Activated naive CD8-positive, alpha-beta T cell treated with anti-CD3 and anti-CD28 coated beads, Interleukin-2, amount 10 ng/mL, durations not matched to agents 7 days and 5 days (primary cell): ENCODE measurements at places on chromosomes 16 and 17.

DNA sequence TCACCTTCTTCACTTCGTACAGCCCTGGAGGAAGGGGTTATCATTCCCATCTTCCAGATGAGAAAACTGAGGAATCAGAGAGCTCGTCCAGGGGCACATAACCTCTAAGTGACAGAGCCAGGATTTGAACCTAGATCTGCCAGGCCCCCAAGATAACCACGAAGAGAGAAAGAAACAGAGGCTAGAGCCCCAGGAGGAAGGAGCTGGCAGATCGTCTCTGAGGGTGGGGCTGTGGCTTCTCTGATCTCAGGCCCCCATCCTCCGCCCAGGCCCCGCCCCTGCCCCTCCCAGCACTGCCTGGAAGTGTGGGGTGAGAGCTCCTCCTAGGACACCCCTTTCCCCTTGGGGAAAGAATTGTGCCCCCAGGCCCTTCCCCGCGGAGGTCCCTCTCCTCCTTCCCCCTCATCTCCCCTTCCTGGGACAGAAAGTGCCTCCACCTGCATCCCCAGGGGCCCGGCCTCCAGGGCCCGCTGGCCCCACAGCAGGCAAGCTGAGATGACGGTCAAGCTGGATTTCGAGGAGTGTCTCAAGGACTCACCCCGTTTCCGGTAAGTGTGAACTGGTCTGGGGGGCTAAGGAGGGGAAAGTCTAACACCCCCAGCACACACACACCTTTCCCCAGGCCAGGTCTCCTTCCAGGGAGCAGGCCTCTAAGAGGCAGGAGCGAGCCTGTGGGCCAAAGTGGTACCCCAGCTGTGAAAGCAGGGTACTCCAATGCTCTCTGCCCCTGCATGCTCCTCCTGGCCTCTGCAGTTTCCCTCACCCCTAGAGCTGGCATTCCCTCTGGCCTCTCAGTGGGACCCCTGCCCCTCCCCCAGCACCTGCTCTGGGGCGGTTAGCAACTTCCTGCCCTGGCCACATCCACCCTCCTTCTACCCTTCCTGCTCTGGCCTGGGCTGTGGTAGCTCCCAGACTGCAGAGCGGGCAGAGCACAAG lies at the start of gene ACAP1:
TSS of gene ACAP1 (plus strand) at position 290 of the 936 bp plus-strand sequence. CDS start at position 496, 206 bp downstream.
- peak within 1 kb of the TSS; percentile 97 for H3K4me3 ChIP-seq
- H3K36me3 ChIP-seq: peaks cover 24% of the 10 kb centered on the region
- peaks cover 43% of the 10 kb centered on the region for H3K4me1 ChIP-seq

- peaks cover 5% of the 10 kb centered on the region for H3K4me1 ChIP-seq
- H3K27me3 ChIP-seq: peaks cover 11% of the 10 kb centered on the region
- H3K36me3 ChIP-seq: no peaks in the 10 kb centered on the region
- no peak overlapping the region for H3K4me3 ChIP-seq
- DNase-seq: no peak
- H3K27ac ChIP-seq: no peak overlapping the region
Observed at GRCh38 chr17:50331085-50331791, 14.7 kb upstream of the XYLT2 start.

DNA sequence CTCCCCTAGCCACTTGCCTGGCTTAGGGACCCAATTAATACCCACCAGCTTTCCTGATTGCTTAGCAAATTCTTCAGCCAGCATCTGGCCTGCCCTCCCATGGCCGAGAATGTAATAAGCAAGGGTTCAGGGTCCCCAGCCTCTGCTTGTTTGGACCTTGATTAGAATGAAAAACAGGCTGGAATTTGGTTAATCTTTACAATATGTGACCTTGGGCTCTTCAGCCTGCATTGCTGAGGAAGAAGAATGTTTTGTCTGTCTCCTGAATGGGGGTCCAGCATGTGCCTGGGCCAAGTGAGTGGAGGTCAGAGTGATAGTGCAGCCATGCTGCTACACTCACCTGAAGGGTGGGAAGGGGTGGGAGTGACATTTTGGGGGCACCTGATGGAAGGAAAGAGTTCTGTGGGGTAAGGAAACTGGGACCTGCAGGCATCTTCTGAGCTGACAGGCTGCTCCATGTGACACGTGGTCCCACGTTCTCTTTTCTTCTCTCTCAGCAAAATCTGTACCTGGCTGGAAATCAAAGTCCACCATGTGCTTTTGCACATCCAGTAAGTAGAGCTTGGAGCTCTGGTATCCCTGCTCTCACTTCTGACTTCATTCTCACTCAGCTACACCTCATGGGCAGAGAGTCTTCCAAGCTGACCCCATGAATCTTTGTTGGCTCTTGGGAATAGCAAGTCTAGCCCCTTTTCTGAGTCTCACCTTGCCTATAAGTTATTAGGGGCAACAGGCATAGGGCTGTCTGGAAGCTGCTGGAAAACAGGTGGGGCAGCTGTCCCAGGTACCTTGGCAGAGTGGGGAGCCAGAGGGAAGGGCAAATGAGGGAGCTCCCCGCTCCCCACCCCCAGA lies 5.3 kb downstream of the TMEM106A start:
- no peak overlapping the region for H3K4me3 ChIP-seq
- peaks cover 30% of the 10 kb centered on the region for H3K4me1 ChIP-seq
- no peaks in the 10 kb centered on the region for H3K27me3 ChIP-seq
- peak overlapping the region; percentile 82 for H3K27ac ChIP-seq
- no peak for DNase-seq

DNA sequence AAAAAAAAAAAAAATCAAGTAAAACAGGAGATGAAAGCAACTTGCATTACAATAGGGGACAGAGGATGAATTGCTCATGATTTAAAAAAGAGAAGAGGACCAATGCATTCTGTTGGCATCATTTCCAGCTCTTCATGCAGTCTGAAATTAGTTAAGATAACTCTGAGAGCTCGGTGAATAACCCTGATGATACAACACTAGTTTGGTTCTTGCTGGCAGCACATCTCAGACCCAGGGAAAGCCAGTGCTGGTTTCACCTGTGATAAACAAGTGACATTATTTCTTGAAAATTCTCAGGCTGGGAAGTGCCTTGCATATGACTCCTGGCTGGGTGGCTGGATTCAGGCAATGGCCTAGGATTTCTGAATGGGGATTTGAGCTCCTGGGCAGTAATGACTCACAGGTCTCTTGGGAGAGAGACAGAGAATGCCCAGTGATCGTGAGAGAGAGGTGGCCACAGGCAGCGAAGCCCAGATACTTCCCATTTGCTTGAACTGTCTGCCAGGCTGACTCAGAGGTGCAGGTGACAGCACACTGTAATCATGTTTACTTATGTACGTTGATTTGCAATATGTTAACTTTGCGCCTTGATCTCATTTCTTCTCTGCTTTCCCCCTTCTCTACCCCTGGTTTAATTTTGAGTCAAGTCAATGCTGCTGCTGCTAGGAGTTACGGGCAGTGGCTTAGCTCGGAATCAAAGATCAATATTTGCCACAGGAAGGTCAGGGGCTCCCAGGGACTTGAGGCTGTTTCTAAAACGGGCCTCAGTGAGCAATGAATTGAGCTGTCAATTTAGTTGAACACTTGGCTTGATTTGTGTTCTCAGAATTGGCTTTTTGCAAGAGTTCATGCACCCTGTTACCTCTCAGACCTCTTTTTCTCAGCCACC lies 27.1 kb downstream of the ARSG start:
- H3K27me3 ChIP-seq: no peaks in the 10 kb centered on the region
- no peak for DNase-seq
- no peak overlapping the region for H3K4me3 ChIP-seq
- H3K36me3 ChIP-seq: peaks cover 6% of the 10 kb centered on the region
- no peak overlapping the region for H3K27ac ChIP-seq
- peaks cover 23% of the 10 kb centered on the region for H3K4me1 ChIP-seq

DNA sequence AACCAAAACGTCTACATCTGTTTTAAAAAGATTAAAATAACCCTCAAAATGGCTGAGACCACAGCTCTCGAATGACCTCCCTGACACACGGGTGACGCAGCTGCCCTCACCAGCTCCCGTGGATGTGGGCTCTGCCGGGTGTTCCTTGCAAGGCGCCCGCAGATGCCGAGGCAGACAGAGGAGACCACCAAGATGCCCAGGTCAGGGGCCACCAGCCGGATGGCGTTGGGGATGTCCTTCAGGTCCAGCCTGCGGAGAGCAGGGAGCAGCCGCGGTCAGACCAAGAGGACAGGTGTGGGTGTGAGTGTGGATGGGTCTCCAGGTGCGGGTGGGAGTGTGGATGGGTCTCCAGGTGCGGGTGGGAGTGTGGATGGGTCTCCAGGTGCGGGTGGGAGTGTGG lies 35.1 kb downstream of the CTU2 start:
- H3K4me1 ChIP-seq: peaks cover 16% of the 10 kb centered on the region
- H3K36me3 ChIP-seq: peaks cover 1% of the 10 kb centered on the region
- no peak overlapping the region for H3K4me3 ChIP-seq
- DNase-seq: no peak
- H3K27ac ChIP-seq: no peak overlapping the region

DNA sequence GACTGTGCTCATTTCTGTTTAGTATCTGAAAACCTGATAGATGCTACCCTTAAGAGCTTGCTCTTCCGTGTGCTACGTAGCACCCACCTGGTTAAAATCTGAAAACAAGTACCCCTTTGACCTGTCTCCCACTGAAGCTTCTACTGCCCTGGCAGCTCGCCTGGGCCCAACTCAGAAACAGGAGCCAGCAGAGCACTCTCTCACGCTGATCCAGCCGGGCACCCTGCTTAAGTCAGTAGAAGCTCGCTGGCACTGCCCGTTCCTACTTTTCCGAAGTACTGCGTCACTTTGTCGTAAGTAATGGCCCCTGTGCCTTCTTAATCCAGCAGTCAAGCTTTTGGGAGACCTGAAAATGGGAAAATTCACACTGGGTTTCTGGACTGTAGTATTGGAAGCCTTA lies 18.9 kb downstream of the NTAN1 start:
- no peak for DNase-seq
- H3K4me1 ChIP-seq: peaks cover 2% of the 10 kb centered on the region
- no peak overlapping the region for H3K4me3 ChIP-seq
- H3K27me3 ChIP-seq: no peaks in the 10 kb centered on the region

GRCh38 chr17:7204336-7204735 lies 15.3 kb downstream of the DLG4 start:
- no peak for DNase-seq
- H3K27ac ChIP-seq: peak overlapping the region; percentile 92
- H3K27me3 ChIP-seq: no peaks in the 10 kb centered on the region
- H3K4me1 ChIP-seq: peaks cover 24% of the 10 kb centered on the region

DNA sequence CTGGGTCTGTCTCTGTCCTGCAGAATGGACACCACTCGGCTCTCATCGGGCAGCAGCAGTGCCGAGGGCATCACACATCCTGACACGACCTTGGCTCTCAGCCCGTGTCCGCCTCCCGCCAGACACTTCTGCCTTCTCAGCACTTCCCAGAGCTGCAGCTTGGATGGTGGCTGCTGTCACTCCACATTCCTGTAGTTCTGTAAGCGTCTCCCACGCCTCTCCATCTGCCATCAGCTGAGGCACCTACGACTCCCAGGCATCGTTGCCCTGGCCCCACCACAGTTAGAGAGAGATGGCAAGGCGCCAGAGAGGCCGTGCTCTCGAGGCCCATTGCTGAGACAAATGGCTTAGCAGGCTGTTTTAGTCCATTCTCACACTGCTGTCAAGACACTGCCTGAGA lies 195.9 kb upstream of the CHMP6 start:
- H3K4me1 ChIP-seq: peaks cover 22% of the 10 kb centered on the region
- peaks cover 35% of the 10 kb centered on the region for H3K36me3 ChIP-seq
- no peaks in the 10 kb centered on the region for H3K27me3 ChIP-seq
- H3K27ac ChIP-seq: no peak overlapping the region
- no peak for DNase-seq
- H3K4me3 ChIP-seq: no peak overlapping the region

- no peak overlapping the region for H3K27ac ChIP-seq
- H3K36me3 ChIP-seq: no peaks in the 10 kb centered on the region
- no peak overlapping the region for H3K4me3 ChIP-seq
- H3K27me3 ChIP-seq: peaks cover 2% of the 10 kb centered on the region
- DNase-seq: no peak
Observed at GRCh38 chr16:772959-773358, 12.4 kb downstream of the MSLN start.

DNA sequence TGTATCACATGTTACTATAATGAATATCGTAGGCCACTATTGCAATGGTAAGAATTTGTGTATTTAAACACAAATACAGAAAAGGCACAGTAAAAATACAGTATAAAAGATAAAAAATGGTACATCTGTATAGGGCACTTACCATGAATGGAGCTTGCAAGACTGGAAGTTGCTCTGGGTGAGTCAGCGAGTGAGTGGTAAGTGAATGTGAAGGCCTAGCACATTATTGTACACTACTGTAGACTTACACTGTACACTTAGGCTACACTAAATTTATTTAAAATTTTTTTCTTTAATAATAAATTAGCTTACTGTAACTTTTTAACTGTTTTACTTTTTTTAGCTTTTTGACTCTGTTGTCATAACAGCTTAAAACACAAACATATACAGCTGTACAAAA lies 42.5 kb downstream of the AKAP10 start:
- no peak overlapping the region for H3K4me3 ChIP-seq
- peaks cover 1% of the 10 kb centered on the region for H3K4me1 ChIP-seq

GRCh38 chr17:17981330-17981729 lies 8.7 kb downstream of the DRC3 start:
- H3K27ac ChIP-seq: no peak overlapping the region
- no peaks in the 10 kb centered on the region for H3K4me1 ChIP-seq
- DNase-seq: no peak
- H3K27me3 ChIP-seq: peaks cover 2% of the 10 kb centered on the region
- H3K4me3 ChIP-seq: no peak overlapping the region
- H3K36me3 ChIP-seq: no peaks in the 10 kb centered on the region

GRCh38 chr17:58531661-58532554 lies 17.5 kb upstream of the MTMR4 start:
- DNase-seq: peak; percentile 82
- H3K36me3 ChIP-seq: no peaks in the 10 kb centered on the region
- H3K27ac ChIP-seq: no peak overlapping the region
- peaks cover 11% of the 10 kb centered on the region for H3K4me1 ChIP-seq

GRCh38 chr16:88330971-88331890 lies 51.5 kb upstream of the ZNF469 start:
- peaks cover 1% of the 10 kb centered on the region for H3K4me1 ChIP-seq
- no peak overlapping the region for H3K4me3 ChIP-seq
- no peak for DNase-seq
- H3K36me3 ChIP-seq: no peaks in the 10 kb centered on the region
- peaks cover 2% of the 10 kb centered on the region for H3K27me3 ChIP-seq

- H3K27ac ChIP-seq: no peak overlapping the region
- DNase-seq: peak; percentile 66
- peaks cover 8% of the 10 kb centered on the region for H3K36me3 ChIP-seq
- peaks cover 2% of the 10 kb centered on the region for H3K4me1 ChIP-seq
Observed at GRCh38 chr17:794876-795275, 12.7 kb downstream of the MRM3 start.

DNA sequence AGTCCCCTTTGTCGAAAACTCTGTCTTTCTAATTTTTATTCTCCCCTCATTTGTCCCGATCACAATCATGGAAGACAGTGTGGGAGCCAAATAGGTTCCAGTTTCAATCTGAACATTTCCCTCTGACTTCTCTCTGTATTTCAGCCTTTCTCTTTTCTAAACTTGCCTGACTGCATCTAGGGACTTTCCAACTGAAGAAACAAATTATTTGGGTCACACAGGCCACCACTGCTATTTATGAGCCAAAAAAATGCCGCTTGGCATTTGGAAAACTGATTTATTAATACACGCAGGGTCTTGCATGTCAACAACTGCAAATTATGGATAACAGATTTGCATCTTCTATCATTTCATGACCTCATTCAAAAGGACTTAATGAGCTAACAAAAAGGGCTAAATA lies 55.2 kb upstream of the ELAC2 start:
- no peak overlapping the region for H3K4me3 ChIP-seq
- no peak overlapping the region for H3K27ac ChIP-seq
- H3K27me3 ChIP-seq: no peaks in the 10 kb centered on the region
- no peak for DNase-seq
- no peaks in the 10 kb centered on the region for H3K4me1 ChIP-seq
- H3K36me3 ChIP-seq: no peaks in the 10 kb centered on the region

GRCh38 chr16:85902366-85903155 lies 3.6 kb downstream of the IRF8 start:
- DNase-seq: peak; percentile 70
- peaks cover 67% of the 10 kb centered on the region for H3K4me1 ChIP-seq
- H3K27ac ChIP-seq: peak overlapping the region; percentile 92
- peaks cover 3% of the 10 kb centered on the region for H3K27me3 ChIP-seq
